ENCODE measurements at places on chromosomes 16 and 17.

- no peak for DNase-seq
Measured at GRCh38 chr17:7631398-7632380, 1.8 kb downstream of the SHBG start.

GRCh38 chr16:19505600-19506303 lies 16.1 kb downstream of the GDE1 start:
- DNase-seq, result no peak

DNA sequence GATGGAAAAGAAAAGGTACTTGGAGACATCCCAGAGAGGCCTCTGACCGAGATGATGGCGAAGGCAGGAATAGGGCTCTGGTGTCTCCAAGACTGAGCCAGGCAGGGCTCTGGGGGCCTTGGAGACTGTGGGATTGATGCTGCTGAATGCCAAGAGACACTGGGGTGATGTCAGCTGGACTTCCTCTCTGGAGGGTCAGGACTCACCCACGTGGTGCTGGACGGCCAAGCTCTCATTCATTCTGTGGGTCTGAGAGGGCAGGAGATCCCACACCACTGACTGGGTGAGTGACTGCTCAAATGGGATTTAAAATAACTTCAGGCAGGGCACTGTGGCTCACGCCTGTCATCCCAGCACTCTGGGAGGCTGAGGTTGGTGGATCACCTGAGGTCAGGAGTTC lies 64.8 kb downstream of the NT5M start:
- no peak for DNase-seq

DNA sequence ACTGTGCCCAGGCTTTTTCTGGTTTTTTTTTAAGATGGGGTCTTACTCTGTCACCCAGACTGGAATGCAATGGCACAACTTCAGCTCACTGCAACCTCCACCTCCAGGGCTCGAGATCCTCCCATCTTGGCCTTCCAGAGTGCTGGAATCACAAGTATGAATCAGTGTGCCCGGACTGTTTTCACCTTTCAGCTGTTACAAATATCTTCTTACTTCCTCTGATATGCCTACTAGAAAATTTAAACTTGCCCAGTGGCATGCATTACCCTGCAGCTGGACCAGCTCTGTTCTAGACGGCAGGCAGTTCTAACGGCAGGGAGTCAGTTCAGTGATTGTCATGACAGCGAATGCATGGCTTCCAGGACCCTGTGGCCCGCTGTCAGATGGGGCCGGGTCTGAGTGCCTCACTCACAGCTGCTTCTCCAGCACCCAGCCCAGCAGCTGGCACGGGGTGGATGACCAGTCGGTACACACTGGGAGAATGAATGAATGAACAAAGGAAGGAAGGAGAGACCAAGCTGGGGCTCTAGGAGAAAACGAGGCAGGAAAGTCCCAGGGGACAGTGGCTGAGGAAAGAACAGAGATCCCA lies 28.0 kb upstream of the LITAF start:
- no peak for DNase-seq

- DNase-seq, result no peak
Measured at GRCh38 chr17:80036715-80037477, 454 bp downstream of the CCDC40 start.

DNA sequence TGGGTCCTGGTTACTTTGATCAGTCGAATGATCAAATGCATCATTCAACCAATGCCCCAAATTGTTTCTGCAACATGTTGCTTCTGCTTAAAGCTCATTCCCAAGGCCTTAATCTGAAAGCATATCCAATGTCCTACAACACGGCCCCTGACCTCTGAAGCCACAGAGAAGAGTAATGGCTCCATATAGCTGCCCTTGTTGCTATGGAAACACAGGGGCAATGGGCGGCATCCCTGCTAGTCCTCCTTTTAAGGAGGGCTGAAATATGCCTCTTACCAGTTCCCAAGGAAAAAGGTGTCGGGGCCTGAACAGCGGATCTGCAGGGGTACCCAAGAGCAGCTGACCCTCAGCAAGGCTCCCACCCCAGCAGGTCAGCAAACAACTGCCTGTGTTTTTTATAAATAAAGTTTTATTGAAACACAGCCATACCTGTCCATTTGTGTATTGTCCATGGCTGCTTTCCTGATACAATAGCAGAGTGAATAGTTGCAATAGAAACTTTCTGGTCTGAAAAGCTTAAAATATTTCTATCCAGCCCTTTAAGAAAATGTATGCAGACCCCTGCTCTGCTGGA lies 210.4 kb downstream of the XYLT1 start:
- no peak for DNase-seq

- DNase-seq, result no peak
Measured at GRCh38 chr16:14513389-14514107, 116.5 kb downstream of the PARN start.

- peak; percentile 87 for DNase-seq
Measured at GRCh38 chr16:75541236-75541635, 5.3 kb upstream of the CHST5 start.

GRCh38 chr16:28923652-28924398 lies 1.2 kb downstream of the RABEP2 start:
- peak; percentile 87 for DNase-seq

GRCh38 chr16:85473323-85473722 lies 139.8 kb upstream of the GSE1 start:
- no peak for DNase-seq

- DNase-seq, result no peak
Measured at GRCh38 chr16:75599452-75600277, 23.4 kb downstream of the ADAT1 start.

GRCh38 chr16:88613911-88614817 lies 24.2 kb upstream of the IL17C start:
- DNase-seq, result no peak

- peak; percentile 62 for DNase-seq
Measured at GRCh38 chr16:69930117-69930776, 20.9 kb upstream of the CLEC18A start.

DNA sequence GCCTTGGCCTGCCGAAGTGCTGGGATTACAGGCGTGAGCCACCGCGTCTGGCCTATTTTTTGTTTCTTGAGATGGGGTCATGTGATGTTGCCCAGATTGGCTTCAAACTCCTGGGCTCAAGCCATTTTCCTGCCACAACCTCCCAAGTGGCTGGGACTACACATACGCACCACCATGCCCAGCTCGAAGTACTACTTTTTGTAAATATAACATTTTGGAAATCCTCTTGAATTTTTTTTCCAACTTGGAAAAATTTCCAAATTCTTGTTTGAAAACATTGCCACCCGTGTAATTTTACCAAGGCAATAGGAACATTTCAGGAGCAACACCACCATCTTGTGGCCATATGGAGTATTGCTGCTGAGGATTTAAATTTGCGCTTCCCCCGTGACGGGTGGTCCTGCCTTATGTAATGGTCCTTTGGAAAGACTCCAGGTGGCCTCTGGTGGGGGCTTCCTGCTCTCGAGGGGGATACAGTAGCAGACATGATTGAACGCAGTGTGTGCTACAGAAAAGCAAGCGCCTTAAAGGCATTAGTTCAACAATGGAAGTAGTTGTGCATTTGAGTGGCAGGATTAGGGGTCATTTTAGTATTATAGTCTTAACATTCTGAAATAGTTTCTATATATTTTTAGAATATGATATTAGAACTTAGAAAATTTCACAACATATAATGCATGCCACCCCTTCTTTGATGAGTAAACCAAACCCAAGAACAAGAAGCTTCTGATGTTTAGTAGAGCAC lies 8.0 kb downstream of the FLYWCH1 start:
- DNase-seq, result peak; percentile 64

DNA sequence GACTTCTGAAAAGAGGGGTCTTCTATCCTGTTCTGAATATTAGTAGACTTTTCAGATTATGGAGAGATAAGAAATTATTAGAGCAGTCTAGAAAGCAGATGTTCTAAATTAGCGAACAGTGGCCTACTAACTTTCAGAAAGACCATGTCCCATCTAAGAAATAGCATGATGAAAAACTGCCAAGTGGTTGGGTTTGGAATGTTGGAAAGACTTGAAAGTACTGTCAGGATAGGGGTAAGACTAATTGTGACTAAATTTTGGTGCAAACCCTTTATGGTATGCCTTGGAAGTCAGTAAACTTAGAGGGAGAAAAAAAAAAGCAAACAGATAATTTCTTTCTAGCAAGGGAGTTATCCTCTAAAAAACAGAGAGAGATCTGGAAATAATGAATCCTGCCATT lies 41.1 kb downstream of the TANGO6 start:
- no peak for DNase-seq

- peak; percentile 67 for DNase-seq
Measured at GRCh38 chr17:38663125-38663751, 11.5 kb downstream of the EPOP start.

DNA sequence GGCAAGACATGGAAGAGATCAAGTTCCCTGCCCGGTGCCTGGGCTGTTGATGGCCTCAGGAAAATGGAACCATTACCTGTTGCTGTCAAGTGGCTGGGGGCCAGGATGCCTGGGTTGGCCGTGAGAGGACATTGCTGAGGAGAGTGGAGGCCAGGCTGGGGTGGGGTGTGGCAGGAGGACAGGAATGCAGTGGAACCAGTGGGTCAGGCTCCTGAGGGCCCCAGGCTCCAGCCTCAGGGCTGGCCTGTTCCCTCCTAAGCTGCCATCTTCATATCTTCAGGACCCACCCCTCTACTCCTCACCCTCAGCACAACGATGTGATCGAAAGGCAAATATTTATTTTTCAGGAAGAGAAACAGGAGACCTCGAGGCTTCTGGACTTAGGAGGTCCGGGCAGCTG lies 8.5 kb upstream of the YPEL3 start:
- DNase-seq, result no peak

DNA sequence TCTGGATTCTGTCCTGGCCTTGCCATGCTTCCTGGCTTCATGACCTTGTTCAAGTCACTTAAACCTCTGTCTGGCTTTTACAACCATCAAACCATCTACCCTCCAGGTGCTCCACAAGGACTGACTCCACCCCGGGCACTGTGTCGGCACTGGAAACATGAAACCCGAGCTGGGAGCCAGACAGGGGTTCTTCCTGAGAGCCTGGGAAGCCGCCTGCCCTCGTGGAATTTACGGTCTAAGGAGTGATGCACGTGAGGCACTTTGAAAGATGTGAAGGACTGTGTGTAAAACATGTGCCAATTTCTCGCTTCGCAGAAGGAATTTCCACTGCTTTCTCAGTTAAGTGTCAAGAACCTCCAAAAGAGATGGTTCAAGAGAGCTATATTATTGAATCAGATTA lies 11.6 kb downstream of the CDK5R1 start:
- DNase-seq, result no peak

DNA sequence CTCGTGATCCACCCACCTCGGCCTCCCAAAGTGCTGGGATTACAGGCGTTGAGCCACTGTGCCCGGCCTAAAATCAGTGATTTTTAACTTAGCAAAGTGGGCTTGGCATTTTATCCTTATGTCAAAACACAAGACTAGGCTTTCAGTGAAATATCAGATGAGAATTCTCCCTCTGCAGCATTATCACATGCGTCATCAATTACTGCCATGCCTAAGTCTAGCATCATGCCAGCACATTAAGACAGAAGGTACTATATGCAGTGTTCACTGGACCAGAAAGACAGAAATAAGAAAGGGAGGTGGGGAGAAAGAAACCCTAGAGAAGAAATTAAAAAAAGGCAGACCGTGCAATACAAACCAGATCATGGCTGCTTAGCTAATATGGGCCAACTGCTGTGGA lies 29.8 kb downstream of the GPATCH8 start:
- no peak for DNase-seq

- no peak for DNase-seq
Measured at GRCh38 chr16:30430428-30430970, 669 bp upstream of the DCTPP1 start.

GRCh38 chr17:70905796-70906195 lies 736.5 kb downstream of the KCNJ2 start:
- DNase-seq, result no peak

DNA sequence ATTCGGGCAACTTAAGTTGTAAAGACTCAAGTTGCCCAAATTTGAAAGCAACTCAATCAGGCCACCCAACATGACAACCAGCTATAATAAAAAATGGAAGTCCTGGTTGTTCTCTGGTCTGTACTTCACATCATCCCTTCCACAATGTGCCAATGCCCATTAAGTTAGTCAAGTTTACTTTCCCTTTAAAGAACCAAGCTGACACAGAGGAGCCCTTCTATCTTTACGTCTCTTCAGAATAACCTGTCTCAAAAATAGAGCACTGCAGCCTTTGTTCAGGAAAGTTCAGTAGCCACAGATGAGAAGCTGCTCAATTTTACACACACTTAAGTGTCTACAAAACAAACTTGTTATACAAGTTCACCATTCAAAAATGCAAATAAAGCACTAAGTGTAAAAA lies 75.1 kb upstream of the C17orf78 start:
- DNase-seq, result no peak

DNA sequence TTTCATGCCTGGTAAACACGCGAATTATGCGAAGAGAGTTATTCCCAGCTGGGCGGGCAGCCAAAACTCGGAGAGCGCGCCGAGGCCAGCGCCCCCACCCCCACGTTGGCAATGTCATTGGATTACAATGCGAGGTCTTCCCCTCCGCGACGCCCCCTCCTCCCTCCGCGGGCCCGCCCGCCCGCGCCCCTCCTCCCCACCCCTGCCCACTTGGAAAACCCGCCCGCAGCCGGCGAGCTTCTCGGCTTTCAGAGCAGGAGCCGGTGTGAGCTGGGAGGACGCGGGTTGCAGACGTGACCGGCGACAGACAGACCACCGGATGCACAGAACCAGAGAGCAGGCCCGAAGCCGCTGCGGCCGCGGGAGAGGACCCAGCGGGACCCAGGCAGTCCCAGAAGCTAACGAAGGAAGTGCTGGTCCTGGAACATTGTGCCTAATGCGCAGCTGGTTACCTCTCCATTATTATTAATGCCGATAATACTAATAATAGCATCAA lies 4.0 kb downstream of the NOG start:
- DNase-seq, result peak; percentile 15

GRCh38 chr17:81097943-81098308 lies 63.0 kb downstream of the BAIAP2 start:
- DNase-seq, result no peak

DNA sequence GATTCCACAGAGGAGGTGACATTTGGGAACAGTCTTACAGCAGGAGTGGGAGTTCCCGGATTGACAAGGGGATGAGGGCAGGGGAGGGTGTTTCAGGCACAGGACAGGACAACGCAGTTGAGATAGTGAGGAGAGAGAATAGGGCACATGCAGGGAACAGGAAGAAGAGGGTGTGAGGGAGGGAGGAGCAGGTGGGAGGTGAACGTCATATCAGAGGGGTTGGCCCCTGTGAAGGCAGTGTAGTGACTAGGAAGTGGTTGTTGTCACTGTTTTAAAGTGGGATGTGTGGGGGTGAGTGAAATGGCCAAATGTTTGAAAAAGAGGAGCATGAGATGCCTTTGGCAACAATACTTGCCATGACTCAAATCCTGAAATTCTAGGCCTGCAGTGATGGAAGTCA lies 12.2 kb downstream of the PRKCB start:
- DNase-seq, result peak; percentile 17

- DNase-seq, result no peak
Measured at GRCh38 chr17:81612172-81612970, 24.5 kb downstream of the NPLOC4 start.

DNA sequence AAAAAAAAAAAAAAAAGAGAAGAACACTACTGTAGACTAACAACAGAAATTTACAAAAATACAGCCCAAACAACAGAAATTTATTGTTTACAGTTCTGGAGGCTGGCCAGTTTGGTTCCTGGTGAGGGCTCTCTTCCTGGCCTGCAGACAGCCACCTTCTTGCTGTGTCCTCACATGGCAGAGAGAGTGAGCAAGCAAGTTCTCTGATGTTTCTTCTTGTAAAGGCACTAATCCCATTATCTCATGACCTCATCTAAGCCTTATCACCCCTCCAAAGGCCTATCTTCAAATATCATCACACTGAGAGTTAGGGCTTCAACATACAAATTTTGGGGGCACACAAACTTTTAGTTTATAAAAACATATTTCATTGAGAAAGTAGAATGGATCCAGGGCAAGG lies 7.3 kb downstream of the ARSG start:
- no peak for DNase-seq

All from small intestine (tissue), 16 donors.